ENCODE measurements at places on chromosomes 1 and 21.

DNA sequence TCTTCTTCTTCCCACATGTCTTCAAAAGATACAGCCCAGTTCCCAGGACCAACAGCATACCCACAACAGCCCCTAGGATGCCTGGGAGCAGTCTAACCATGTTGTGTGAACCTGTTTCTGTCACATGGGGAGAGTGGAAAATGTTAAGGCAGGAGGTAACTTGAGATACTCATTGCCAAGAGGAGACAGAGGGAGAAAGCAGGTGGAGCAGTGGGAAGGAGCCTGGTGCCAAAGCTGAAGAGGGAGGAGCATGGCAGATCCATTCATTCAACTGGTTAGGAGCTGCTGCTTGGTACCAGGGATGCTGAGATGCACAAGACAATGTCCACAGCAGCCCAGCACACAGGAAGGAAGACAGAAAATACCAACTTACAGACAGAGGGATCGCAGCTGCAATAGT is 149.8 kb upstream of the ETV3 start:
- no peak for DNase-seq

- DNase-seq = no peak
These were observed 5.8 kb downstream of the ZMYND12 start for GRCh38 chr1:42450061-42450460.

GRCh38 chr1:210626341-210626740 is 297.6 kb downstream of the HHAT start:
- DNase-seq = no peak

DNA sequence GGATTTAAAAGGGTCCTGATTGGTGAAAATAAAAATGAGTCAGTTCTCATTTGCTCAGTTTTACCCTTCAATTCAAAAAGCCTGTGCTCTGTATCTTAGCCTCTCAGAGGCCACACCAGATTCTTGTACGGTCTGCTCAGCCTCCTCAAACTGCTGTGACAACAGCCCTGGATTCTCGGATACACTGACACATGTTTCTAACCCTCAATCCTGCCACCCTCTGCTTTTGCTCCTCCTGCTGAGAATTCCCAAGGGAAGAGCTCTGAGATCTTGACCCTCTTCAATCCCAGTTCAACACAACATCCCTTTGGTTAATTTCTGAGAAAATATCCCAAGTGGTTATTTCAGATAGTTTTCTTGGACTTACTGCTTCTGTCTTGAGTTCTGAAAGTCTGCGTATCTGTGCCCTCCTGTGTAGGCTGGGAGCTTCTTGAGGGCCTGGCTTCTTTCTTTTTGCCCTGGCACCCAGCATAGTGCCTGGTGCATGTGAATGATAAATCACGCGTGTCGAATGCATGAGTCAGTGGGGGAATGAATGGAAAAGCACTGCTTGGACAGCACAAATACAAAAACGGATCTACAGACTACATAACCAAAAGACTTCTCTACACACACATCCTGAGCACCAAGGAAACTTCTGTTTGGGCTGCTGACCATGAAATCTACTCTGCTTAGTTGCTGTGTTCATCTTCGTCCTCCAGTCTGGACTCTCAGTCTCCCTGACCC is 24.5 kb downstream of the IRF2BP2 start:
- DNase-seq = no peak

DNA sequence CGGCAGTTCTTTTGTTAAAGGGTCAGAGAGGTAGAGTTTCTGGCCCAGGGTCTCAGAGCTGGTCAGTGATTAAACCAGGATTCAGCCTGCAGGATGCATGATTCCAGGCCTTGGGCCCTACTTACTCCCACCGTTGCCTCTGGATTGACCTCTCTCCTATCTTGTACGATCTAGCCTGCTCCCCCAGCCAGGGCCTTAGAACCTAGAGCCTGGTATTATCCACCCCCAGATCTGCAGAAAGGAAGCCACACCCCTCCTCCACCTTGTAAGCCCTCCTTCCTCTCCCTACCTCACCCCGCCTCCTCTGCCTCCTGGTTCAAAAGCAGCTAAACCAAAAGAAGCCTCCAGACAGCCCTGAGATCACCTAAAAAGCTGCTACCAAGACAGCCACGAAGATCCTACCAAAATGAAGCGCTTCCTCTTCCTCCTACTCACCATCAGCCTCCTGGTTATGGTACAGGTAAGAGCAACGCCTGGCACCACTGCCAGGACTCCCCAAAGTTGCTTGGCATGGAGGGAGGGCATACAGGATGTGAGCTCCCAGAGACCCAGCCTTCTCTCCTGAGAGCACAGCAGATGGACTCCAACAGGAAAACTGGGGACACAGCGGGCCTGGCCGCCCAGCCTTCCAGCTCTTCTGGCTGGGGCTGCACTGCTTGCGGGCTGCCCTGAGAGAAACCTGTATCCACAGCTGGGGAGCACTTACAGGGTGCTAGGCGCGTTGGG is at the start of gene CD52:
Gene CD52 (plus strand): TSS at position 347 of the 726 bp plus-strand sequence. CDS start 60 bp downstream, at position 407.
- DNase-seq = peak; percentile 70

DNA sequence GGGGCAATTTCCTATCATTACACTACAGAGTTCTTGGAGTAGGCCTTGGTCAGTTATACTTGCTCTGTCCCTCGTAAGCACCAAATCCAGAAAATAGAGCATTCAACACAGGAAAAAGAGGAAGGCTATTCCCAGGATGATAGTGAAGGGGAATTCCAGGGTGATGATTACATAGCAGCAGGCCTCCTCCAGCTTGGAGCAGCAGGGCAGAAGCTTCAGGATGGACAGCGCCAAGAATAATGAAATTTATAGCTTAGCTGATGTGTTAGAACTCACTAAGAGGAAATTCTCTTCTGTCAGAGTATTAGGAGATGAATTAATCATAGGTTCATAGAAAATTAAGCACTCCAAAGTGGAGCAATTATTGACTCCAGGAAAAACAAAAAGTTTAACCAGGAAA is 10.8 kb upstream of the SMAP2 start:
- no peak for DNase-seq

DNA sequence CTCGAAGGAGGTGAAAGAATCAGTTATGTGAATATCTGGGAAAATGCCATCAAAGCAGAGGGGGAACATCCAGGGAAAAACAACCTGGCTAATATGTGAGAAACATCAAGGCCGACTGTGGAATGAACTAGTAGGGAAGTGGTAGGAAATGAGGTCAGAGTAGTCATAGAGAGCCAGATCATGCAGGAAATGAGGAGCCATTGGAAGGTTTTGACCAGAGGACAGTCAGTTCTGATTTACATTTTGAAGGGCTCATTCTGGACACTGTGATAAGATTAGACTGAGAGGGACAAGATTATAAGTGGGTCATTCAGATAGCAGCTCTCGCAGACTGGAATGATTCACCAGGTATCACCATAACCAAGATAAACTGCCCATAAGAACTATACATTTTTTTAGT is 63.7 kb downstream of the SYT14 start:
- no peak for DNase-seq

GRCh38 chr1:2502661-2503553 is 23.5 kb downstream of the PANK4 start:
- no peak for DNase-seq

GRCh38 chr21:25507522-25507921 is 99.8 kb downstream of the MRPL39 start:
- no peak for DNase-seq

DNA sequence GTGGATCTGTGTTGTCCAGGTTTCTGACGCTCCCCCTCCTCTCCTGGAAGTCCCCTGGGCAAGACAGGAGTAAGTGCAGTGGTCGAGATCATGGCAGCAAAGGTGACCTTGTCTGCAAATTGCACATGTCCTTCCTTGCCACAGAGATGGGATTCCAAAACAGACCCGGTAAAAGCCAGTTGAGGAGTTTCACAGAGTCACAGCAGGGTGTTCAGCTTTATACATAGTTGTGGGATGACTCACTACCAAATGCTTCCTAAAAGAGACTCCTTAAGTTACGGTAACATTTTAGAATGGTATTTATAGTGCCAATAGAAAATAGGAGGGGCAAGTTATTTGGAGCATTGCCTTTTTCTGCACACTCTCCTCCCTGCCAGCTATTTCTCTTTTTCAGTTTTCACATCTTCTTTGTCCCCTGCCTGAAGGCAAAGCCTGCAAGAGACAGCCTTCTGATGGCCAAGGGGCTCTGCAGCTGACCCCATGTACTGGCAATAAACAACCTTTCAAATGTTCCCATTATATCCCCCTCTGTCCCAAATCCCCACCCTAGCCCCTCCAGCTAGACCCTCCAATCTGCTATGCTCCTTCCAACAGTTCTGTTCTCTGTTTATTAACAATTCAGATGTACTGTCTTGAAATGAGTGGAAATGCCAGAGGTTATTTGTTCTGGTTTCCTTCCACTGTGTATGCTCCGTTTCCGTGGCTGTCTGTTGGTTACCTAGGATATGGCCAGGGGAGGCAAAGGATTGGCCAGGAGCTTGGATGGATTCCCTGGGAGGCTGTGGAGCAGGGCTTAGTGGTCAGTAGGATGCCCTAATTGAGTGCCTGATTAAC is 115.0 kb downstream of the TGFB2 start:
- DNase-seq = no peak

GRCh38 chr1:209667103-209667502 is 8.1 kb upstream of the G0S2 start:
- no peak for DNase-seq

DNA sequence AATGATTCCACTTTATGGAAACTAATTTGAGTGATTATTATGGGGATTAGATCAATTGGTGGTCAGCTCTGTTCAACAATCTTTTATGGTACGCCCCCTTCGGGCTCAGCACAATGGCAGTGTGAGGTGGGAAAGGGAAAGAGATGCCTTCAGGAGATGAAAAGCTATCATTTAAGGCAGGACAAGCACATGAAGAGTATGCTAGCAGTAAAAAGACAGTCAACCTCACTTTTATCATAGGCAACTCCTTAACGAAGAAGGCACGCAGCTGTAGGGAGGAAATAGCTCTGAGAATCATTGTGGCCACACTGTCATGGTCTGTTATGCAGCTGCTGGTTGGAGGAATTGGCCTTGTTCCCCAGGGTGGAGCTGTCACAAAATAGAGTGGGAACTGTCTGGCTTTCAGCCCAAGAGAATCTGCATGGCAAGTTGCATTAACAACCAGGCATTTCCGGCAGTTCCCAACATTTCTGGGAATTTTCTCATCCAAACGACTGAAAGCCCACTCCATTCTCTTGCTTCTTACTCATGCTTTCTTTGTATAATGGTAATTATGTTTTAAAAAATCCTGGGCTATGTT is 54.4 kb upstream of the BCL10 start:
- no peak for DNase-seq

DNA sequence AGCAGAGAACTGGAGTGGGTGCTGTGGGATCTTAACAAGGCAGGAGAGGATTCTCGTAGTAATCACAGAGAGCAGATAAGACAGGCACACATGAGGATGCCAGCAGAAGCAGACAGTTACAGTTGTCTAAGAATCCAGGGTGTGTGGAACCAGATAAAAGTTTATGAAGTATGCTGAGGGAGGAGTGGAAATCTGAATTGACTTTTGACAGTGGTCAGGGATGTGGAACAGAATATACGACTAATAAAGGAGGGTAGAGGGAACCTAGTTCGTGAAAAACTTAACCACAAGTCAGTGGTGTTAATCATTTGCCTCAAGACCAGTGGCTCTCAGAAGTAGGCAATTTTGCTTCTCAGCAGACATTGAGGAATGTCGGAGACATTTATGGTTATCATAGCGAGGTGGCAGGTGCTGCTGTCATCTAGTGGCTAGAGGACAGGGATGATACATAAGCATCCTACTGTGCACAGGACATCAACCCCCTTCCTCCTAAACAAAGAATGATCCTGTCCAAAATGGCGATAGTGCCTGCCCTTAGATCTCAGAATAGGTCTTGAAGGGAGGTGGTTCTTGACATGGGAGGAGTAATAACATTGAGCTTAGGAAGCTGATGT is 3.0 kb downstream of the LRRC8D start:
- no peak for DNase-seq

- peak; percentile 24 for DNase-seq
These were observed 30.6 kb upstream of the CTPS1 start for GRCh38 chr1:40948741-40949443.

GRCh38 chr1:161098210-161099068 is at the start of gene KLHDC9:
Gene KLHDC9 (plus strand): TSS chr1:161098361. CDS start chr1:161098536, 175 bp downstream.
- peak; percentile 64 for DNase-seq

DNA sequence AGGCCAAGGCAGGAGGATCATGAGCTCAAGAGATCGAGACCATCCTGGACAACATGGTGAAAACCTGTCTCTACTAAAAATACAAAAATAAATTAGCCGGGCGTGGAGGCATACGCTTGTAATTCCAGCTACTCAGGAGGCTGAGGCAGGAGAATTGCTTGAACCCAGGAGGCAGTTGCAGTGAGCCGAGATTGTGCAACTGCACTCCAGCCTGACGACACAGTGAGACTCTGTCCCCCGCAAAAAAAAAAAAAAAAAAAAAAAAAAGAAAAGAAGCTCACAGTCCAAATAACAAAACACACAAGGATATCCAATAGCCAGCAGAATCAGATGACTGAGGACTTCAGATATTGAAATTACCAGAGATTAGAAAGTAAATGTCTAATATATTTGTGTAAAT is 11.8 kb downstream of the AHCTF1 start:
- DNase-seq = no peak

GRCh38 chr1:9719978-9720722 is 68.6 kb downstream of the PIK3CD start:
- no peak for DNase-seq

GRCh38 chr1:228315945-228316588 is 90.6 kb downstream of the TRIM11 start:
- no peak for DNase-seq

- no peak for DNase-seq
These were observed 111.5 kb upstream of the LYPLAL1 start for GRCh38 chr1:219062161-219062560.

DNA sequence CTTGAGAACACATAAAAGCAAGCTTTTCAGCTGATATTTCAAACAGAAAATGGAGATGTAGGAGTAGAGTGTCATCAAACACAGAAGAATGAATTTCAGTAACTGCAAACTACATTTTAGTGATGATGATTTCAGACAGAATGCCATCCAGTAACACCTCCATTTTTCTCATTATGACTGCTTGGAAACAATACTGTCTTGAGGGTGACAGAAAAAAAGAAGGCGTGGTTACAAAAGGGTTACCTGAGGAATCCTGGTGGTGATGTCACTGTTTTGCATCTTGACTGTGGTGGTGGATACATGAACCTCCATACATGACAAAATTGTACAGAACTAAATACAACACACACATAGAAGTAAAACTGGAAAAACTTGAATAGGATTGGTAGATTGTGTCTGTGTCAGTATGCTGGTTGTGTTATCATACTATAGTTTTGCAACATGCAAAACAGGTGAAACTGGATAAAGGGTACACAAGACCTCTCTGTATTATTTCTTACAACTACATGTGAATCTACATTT is 375.9 kb downstream of the PTBP2 start:
- DNase-seq = no peak

GRCh38 chr21:29376556-29376955 is 77.8 kb downstream of the BACH1 start:
- DNase-seq = peak; percentile 54

Data from T-cell (primary cell).